ENCODE measurements at places on chromosomes 6 and 20. TPM values are rescaled to one million over a fixed set of nuclear protein-coding genes. Genes with fewer than 3 reads are reported as not detected.

FAM83C gene
- not detected for total RNA-seq

DNA sequence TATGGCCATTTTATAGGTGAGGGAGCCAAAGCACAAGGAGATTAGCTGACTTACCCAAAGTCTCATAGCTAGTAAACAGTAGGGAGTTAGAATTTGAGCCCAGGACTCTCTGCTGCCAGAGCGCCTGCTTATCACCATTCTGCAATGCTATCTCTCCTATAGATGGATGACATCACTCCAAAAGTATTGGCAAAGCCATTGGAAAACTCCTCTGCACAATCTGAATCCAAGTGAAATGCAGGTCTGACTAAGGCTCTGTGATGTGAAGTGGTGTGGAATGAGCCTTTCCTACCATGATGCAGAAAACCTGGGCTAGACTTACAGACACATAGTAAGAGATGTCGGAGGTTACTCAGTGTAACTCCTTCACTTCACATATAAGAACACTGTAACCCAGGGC, 106.3 kb downstream of the GRM1 start:
- peak; percentile 1 for DNase-seq

GRCh38 chr6:78867020-78867369, 356 bp upstream of the IRAK1BP1 start:
- DNase-seq: no peak

DNA sequence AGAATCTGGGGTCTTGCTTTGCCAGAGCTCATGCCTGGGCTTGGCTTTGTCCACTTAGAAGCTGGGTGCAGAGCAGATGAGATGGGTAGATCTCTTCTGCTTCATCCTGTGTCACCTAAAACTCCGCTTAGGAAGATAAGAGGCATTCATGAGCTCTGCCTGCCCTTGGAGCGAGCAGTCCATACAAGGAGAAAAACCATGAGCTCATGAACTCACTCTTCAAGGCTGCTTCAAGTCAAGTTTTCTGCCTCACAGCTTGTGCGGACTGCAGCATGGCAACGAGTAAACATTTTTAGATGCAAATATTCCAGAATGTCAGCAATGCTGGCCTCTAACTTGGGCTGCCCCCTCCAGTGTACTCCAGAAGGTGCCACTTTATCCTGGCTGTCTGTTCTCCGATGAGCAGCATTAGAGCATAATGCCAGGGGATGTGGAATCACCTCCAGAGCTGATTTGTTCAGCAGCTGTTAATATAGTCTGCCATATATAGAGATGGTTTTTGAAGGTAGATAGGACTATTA, 10.7 kb upstream of the UQCC2 start:
- DNase-seq: no peak

GTPBP2 gene
- 61.2 TPM for total RNA-seq

SLA2 gene
- not detected for total RNA-seq

DNA sequence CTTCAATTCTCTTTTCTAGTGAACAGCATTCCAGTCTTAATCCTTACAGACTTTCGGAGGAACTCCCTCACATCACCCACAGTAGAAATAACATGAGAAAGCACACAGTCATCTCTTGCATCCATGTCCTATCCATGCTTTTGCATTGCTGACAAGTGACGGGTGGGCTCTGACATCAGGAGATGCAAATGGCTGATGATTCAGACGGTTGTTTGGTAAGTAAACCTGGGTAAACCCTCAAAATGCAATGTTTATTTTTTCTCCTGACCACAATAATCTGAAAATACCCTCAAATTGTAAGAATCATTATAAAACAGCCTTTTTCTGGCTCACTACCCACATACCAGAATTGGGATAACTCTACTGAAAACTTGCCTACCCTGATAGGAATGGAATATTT, 792.0 kb downstream of the MAFB start:
- DNase-seq: no peak

Measured in fibroblast of the aortic adventitia (primary cell).